ENCODE measurements at places on chromosomes 3 and 15.

- DNase-seq, result no peak
Observed at GRCh38 chr3:99551520-99551919, 86.9 kb upstream of the COL8A1 start.

DNA sequence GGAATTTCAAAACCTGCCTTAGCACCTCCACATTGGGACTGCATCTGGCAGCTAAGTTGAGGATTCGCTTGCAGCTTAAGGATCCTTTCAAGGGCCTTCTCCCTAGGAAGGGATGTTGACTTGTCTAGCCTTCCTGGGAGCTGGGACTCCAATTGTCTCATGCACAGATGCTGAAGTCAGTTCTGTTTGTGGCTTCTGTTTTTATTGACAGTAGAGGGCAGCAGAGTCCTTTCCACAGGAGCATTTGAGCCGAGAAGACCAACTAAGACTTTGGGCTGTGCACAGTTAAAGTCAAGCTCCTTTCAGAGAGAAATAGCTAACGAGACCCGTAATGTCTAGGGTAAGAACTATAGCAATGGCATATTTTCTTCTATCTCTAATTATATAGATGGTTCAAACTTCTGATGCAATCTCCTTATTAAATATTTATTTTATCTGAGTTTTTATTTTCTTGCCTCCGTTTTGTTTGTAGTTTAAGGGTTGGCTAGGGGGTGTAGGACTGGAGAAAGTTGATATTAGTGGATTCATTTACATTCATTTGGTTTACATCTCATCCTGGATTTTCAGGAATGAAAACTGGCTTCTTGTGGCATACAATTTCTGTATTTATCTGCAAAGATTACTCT, 59.7 kb upstream of the KBTBD8 start:
- peak; percentile 50 for DNase-seq

- no peak for DNase-seq
Observed at GRCh38 chr15:48085591-48085930, 35.2 kb upstream of the SLC24A5 start.

- DNase-seq, result peak; percentile 42
Observed at GRCh38 chr3:9715764-9716437, 12.3 kb downstream of the CPNE9 start.

GRCh38 chr3:49554633-49555265, 472 bp downstream of the BSN start:
- no peak for DNase-seq

GRCh38 chr3:137764001-137764433, at the start of gene SOX14:
Gene SOX14 (plus strand): TSS chr3:137764315. CDS start chr3:137764785, 470 bp downstream.
- no peak for DNase-seq
